ENCODE measurements at places on chromosomes 13 and 19.

DNA sequence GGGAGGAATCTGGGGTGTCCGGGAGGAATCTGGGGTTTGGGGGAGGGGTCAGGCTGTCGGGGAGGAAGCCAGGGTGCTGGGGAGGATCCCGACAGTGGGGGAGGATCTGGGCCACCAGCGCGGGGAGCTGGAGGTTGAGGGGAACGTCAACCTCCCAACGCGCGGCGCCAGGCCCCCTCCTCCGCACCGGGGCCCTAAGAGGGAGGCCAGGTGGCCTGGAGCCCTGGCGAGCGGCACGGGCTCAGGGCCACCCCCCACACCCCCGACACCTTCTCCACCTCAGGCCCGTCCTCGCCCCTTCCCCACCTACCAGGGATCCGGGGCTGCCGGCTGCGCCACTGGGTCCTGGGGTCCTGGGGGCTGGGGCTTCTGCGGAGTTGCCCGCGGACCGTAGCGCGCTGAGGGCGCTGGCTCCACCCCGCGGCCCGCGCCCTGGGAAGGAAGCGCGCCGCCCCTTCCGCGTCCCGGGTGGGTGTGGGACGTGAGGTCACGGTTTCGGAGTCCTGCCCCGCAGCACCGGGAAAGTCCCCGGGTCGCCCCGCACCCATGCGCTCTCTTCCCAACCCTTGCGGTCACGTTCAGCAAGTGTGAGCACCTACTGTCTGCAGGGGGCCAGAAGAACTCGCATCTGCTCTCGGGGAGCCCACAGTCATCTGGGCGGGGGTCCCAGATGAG lies at the start of gene TICAM1:
TSS of gene TICAM1 (minus strand) at position 409 of the 675 bp plus-strand sequence. CDS start 13,335 bp downstream, outside the sequence.
- DNase-seq, result peak; percentile 21

- no peak for DNase-seq
Measured at GRCh38 chr19:51251468-51251820, 564 bp downstream of the SIGLECL1 start.

- DNase-seq, result no peak
Measured at GRCh38 chr13:23510979-23511735, 59.1 kb upstream of the TNFRSF19 start.

DNA sequence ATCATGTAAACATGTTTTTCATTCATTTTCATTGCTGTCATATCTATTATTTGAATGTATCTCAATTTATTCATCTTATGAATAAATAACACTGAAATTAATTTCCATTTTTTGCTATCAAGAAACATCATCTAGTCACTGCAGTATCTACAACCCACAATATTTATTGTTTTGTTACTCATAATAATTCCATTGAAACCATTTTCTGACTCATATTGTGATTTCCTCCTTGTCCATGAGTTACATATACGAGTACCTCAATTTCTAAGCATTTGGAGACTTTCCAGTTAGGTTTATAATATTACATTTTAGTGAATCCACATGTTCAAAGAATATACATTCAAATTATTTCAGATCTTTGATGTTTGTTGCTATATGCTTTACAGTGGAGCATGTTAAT lies 1524.0 kb downstream of the SLITRK1 start:
- DNase-seq, result no peak

DNA sequence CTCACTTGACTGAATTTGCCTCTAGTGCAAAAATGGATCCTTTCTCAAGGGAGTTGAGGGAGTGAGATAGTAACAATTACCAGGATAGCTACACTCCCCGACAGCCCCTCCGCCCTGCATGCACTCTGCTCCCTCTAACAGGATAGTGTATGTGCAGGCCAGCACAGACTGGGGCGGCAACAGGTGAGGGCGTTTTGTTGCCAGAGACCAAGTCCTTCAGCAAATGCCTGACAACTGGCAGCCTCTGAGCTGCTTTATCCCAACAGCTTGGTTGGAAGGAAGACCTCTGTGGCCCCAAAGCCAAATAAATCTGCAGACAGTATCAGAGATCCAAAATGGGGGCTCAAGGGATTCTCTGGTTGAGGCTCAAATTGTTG lies 86.6 kb downstream of the SLC7A1 start:
- no peak for DNase-seq

- no peak for DNase-seq
Measured at GRCh38 chr19:21617740-21618339, 112.4 kb downstream of the ZNF429 start.
